ENCODE measurements at places on chromosomes 6 and 20. TPM values are rescaled to one million over a fixed set of nuclear protein-coding genes. Genes with fewer than 3 reads are reported as not detected.

Gene EFCAB8
- 6.3 TPM for polyA plus RNA-seq

Gene SAMD3
- 11.8 TPM for polyA plus RNA-seq

Gene SNRPB2
- polyA plus RNA-seq = 47.9 TPM

Gene SYNGAP1
- polyA plus RNA-seq = 31.5 TPM

Gene MAP3K5
- polyA plus RNA-seq = 21.3 TPM

Gene LCA5
- polyA plus RNA-seq = 5.2 TPM

Gene RNASET2
- polyA plus RNA-seq = 44.5 TPM

Gene SRPK1
- 86.3 TPM for polyA plus RNA-seq

Gene CST5
- polyA plus RNA-seq = not detected

Gene RNF146
- polyA plus RNA-seq = 55.8 TPM

Gene RAD21L1
- polyA plus RNA-seq = 12.1 TPM

Gene PAK5
- 0.21 TPM for polyA plus RNA-seq

Gene SNAP25
- polyA plus RNA-seq = 8.0 TPM

Gene CCDC167
- 65.2 TPM for polyA plus RNA-seq

Gene TLDC2
- 2.9 TPM for polyA plus RNA-seq
